H4 (cell line): ENCODE measurements at places on chromosomes 1 and 21. TPM values are rescaled to one million over a fixed set of nuclear protein-coding genes. Genes with fewer than 3 reads are reported as not detected.

Gene FLG
- 0.10 and 0.35 TPM in 2 replicates for total RNA-seq

Gene USP25
- total RNA-seq, result 19.0 and 19.1 TPM in 2 replicates

Gene RHD
- not detected in 2 replicates for total RNA-seq

DNA sequence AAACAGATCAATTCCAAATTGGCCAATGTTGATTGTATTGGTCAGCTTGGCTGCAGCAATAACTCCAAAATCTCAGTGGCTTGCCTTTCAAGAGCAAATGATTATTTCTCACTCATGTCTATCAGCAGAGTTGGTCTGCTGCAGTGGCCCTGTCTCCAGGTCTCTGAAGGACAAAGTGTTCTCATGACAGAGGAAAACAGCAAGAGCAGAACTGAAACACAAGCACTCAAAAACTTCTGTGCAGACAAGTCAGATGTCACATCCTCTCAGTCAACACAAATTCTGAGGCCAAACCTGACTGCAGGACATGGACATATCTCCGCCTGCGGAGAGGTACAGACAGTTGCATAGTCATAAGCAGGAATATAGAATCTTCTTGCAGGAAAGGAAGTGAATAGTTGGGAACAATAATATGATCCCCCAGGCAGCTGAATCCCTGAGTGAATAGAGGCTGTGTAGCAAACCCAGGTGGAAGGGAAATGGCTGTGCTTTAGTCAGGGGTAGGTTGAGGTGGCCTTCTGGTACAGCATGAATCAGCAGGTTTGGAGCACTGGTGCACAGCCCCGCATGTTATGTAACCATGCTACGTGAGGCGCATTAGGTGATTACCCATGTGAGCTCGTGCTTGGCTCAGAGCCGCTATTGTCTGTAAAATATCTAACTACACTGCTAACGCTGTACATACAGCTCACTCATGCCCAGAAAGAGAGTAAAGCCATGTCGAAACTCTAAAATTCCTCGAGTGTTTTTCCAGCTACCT is 17.1 kb upstream of the UBE2U start:
- no peak for DNase-seq

- DNase-seq, result no peak
Observed at GRCh38 chr21:15895142-15896106, 165.6 kb downstream of the USP25 start.

Gene C1orf198
- 19.0 and 23.4 TPM in 2 replicates for total RNA-seq

DNA sequence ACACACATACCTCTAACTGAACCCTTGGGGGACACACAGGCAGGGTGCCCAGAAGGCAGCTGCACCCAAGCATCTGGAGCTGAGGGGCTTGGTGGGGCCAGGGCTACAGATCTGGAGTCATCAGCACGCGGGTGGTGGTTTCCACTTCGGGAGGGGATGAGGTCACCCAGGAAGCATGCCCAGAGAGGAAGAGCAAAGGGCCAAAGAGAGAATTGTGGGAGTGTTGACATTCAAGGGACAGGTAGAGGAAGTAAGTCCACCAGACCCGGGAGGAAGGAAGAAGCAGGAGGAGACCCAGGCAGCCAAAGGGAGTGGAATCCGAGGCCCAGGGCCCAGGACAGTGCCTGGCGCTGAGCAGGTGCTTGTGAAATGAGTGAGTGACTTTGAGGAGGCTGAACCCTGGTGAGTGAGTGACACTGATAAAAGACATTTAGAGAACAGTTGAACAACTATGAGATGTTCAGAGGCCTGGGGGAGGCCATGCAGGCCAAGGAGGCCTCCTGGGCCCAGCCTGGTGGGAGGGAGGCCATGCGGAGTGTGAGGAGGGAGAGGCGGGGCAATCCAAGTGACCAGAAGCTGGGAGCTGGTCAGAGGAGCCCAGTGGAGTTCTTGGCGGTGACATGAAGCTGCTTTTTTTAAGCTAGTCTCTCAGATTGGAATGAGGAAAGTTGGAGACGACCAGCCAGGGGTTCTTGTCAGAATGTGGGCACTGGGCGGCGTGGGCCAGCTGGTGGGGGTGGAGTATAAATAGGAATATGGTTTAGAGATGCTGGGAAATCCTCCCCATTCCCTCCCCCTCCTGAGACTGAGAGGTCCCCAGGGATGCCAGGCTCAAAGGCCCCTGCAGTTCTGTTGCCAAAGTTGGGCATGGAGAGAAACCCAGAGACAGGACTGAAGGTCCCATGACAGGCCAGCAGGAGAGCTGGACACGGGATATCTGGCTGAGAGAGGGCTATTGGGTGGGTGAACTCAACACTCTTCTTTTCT is 7.9 kb downstream of the CDK18 start:
- no peak for DNase-seq

- no peak for DNase-seq
Observed at GRCh38 chr1:86345042-86345441, 51.1 kb downstream of the ODF2L start.

Gene TNFSF18
- 0.29 and 0.79 TPM in 2 replicates for total RNA-seq

- DNase-seq, result no peak
Observed at GRCh38 chr1:177035586-177035985, 128.9 kb downstream of the ASTN1 start.

Gene TRABD2B
- 0.06 and 0.08 TPM in 2 replicates for total RNA-seq

DNA sequence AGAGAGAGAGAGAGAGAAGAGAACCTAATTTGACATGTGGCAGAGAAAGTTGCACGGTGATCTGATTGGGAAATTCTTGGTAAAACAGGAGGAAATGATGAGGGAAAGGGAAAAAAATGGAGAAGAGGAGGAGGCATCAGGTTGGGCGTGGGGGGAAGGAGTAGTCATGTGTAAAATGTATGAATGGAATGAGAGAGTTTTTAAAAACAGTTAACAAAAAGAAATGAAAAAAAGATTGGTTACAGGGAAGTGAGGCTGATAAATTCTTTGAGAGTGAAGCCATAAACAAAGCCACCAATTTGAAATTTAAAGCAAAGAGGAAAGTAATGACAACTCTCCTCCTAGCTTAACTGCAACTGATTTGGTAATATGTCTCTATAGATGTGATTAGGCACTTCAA is 409.2 kb downstream of the USH2A start:
- DNase-seq, result no peak

- DNase-seq, result no peak
Observed at GRCh38 chr1:58717979-58718378, 18.1 kb upstream of the MYSM1 start.

GRCh38 chr1:169161496-169162194 is 55.2 kb downstream of the ATP1B1 start:
- no peak for DNase-seq

DNA sequence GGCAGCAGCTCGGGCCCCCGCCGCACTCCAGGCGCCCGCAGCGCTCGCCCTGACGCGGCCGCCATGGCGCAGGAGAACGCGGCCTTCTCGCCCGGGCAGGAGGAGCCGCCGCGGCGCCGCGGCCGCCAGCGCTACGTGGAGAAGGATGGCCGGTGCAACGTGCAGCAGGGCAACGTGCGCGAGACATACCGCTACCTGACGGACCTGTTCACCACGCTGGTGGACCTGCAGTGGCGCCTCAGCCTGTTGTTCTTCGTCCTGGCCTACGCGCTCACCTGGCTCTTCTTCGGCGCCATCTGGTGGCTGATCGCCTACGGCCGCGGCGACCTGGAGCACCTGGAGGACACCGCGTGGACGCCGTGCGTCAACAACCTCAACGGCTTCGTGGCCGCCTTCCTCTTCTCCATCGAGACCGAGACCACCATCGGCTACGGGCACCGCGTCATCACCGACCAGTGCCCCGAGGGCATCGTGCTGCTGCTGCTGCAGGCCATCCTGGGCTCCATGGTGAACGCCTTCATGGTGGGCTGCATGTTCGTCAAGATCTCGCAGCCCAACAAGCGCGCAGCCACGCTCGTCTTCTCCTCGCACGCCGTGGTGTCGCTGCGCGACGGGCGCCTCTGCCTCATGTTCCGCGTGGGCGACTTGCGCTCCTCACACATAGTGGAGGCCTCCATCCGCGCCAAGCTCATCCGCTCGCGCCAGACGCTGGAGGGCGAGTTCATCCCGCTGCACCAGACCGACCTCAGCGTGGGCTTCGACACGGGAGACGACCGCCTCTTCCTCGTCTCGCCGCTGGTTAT is 2.8 kb downstream of the KCNJ9 start:
- no peak for DNase-seq

Gene FMN2
- total RNA-seq, result 1.9 and 5.2 TPM in 2 replicates

DNA sequence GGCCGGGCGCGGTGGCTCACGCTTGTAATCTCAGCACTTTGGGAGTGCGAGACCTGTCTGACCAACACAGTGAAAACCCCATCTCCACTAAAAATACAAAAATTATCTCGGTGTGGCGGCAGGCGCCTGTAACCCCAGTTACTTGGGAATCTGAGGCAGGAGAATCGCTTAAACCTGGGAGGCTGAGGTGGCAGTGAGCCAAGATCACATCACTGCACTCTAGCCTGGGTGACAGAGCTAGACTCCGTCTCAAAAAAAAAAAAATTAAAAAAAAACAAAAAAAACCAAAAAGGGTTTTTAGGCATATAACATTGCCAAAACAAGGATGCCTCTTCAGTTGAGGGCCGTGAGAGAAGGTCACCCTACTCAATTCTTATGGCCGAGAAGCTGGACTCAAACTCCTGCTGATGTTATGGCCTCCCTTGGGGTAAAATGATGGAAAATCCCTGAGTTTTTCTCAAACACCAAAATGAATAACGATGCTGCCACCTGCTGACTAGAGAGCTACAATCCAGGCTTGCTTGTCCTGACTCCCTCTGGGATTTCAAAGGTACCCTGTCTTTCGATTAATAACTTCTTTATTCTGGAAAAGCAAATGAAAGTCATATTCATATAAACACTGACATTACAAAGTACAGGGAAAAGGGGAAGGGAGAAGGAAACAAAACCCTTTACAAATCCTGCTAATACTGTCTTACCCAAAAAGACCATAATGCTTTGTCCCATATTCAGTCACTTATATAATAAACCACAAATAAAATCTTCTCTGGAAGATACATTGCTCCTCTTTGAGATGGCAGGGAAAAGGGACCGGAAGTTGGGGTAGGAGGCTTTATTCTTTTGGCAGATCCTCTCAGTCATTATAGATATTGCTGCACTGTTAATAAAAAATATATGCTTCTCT is 10.7 kb downstream of the RAB42 start:
- peak; percentile 75 for DNase-seq

DNA sequence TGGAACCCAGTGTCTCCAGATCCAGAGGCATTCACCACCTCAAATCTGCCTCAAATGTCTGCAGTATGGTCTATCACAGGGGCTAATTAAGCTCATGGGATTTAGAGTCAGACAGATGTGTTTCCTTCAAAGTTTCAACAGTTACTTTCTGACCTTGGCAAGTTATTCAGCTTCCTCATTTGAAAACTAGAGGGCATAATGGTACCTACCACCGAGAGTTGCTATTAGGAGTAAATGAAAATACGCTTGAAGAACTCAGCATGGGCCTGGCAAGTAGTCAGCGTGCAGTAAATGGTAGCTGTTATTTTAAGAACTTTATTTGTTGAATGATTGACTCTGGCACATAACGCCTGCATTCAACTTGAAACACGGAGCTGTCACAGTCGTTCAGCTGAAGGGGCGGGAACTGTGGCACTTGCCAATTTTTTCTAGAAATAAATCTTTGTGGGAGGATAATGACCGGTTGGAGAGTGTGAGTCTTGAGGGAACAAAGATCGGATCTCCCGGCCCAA is 1.2 kb upstream of the CAP1 start:
- DNase-seq, result peak; percentile 39

Gene CR1L
- not detected in 2 replicates for total RNA-seq

Gene TP73
- 1.5 and 2.0 TPM in 2 replicates for total RNA-seq

DNA sequence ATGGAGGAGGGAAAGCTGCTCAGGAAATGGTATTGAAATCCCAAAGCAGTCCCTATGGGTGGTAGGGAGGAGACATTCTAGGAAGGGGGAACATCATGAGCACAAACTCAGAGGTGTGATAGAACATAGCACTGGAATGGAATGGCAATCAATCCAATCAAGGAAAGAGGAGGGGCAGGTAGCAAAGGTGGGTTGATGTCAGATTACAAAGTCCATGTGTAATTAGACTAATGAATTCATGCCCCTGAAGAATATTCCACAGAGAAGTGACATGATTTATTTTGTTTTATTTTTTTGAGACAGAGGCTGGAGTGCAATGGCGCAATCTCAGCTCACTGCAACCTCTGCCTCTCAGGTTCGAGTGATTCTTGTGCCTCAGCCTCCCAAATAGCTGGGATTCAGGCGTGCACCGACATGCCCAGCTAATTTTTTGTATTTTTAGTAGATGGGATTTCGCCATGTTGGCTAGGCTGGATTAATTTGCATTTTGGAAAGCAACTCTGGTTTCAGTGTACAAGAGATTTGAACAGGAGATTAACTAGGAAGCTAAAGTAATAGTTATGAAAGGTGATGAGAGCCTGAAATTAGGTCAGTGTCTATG is 36.1 kb downstream of the DEGS1 start:
- DNase-seq, result no peak

GRCh38 chr1:117600966-117601365 is 4.9 kb upstream of the TENT5C start:
- no peak for DNase-seq

Gene TTC24
- not detected in 2 replicates for total RNA-seq

DNA sequence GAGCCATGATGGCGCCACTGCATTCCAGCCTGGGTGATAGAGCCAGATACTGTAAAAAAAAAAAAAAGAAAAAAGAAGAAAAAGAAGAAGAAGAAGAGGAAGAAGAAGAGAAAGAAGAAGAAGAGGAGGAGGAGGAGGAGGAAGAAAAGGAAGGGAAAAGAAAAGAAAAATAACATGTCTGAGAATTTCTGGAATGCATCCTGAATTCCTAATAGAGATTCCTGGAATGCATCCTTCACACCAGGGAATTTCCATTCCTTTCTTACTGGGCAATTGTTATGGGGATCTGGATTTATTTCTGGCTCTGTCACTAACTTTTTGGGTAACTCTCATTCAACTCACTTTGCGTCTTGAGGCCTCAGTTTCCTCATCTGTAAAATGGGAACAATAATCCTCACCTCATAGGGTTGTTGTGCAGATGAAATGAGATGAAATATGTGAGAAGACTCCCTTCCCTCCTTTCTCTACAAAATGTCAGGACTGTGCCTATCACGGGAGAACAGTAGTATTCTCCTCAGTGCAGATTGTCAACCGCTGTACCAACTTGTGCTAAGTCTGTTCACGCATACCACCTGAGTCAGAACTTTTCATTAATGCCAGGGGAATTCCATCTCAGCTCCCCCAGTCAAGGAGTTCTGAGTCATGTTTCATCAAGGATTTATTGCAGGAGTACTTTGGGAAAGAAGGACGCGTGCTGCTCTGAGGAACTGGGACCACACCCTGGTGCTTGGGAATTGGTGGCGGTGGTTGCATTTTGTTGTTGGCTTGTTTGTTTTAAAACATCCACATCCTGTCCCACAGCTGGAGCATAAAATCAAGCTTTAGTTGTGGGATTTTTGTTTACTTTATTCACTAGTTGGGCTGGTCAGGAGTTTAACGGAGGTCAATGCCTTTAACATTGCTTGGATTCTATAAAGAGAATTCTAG is 42.4 kb upstream of the ROR1 start:
- peak; percentile 100 for DNase-seq

GRCh38 chr1:33048426-33048825 is 11.7 kb upstream of the AK2 start:
- no peak for DNase-seq

DNA sequence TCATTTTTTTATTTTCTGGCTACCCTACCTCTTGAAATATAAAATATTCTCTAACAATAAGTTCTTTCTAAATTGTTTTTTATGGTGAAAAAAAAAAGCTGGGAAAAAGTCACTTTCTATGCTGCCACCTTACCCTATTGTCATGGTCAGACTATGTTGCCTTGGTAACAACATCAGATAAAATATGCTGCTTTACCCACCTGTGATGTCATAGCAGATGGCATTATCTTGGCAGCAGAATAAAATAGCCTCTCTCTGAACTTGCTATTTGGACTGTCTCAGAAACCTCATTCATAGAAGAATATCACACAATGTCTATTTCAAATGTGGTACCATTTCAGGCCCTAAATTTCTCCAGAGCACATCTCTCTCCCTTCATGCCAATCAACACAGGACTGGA is 69.6 kb upstream of the SGIP1 start:
- DNase-seq, result no peak
